ENCODE measurements at places on chromosomes 4 and X.

- no peak for DNase-seq
Observed at GRCh38 chr4:121299367-121299766, 81.5 kb downstream of the QRFPR start.

- DNase-seq: no peak
Observed at GRCh38 chr4:152967907-152968306, 31.8 kb downstream of the FHDC1 start.

GRCh38 chr4:7819446-7819845 lies 120.2 kb downstream of the AFAP1 start:
- no peak for DNase-seq

DNA sequence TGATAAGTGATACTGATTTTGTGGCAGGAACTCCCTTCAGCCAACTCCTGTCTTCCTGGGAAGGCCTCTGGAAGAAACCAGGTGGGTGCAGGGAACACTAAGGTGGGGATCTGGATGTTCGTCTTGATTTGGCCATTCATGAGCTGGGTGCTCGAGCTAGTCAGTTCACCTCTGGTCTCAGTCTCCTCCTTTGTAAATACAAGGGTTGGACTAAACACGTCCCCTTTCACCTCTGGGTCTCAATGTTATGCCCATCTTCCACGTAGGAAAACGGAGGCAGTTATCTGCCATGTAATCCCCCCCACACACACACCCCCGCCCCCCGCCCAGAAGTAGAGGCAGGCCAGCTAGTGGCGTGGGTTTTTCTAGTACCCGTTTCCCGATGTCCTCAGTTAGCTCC lies 4.1 kb upstream of the RS1 start:
- DNase-seq: no peak

- DNase-seq: peak; percentile 54
Observed at GRCh38 chrX:40068048-40068447, 29.7 kb downstream of the BCOR start.

Data from CD4-positive, alpha-beta T cell treated with Interleukin-10 for 1 hour (primary cell).